ENCODE measurements at places on chromosomes 11 and 22.
A peak's percentile ranks its signal among the peaks of the same experiment; 100 is the strongest.

GRCh38 chr11:62024936-62025486 is 57.6 kb upstream of the FTH1 start:
- no peak for DNase-seq

- no peak for DNase-seq
Observed at GRCh38 chr22:20432244-20432686, 5.4 kb downstream of the SCARF2 start.

- DNase-seq = no peak
Observed at GRCh38 chr11:118305726-118306125, 1.2 kb downstream of the CD3E start.

GRCh38 chr11:26330262-26330661 is 1.7 kb upstream of the ANO3 start:
- no peak for DNase-seq

- no peak for DNase-seq
Observed at GRCh38 chr11:78851878-78852586, 277.4 kb upstream of the NARS2 start.

GRCh38 chr22:20238536-20238900 is 29.6 kb downstream of the RTN4R start:
- peak; percentile 82 for DNase-seq

- DNase-seq = no peak
Observed at GRCh38 chr11:67256477-67257135, 9.7 kb upstream of the GRK2 start.

- no peak for DNase-seq
Observed at GRCh38 chr11:59289356-59290181, 69.1 kb upstream of the OR5AN1 start.

DNA sequence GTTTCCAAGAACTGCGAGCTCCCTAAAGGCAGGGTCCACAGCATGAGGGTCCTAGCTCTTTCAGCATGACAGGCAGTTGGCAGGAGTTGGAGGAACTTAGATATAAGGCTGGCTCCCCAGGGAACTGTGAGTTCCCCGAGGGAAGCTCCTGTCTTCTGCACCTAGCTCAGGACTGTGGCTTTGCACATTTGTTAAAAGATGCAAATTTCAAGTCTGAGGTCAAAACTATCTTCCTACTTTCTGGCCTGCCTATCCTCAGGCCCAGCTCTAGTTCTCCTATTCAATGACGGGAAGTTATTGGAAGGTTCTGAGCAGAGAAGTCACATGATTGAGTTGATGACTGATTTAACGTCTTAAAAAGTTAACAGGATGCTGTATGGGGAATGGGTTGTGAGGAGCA is 11.7 kb upstream of the UCP3 start:
- no peak for DNase-seq

DNA sequence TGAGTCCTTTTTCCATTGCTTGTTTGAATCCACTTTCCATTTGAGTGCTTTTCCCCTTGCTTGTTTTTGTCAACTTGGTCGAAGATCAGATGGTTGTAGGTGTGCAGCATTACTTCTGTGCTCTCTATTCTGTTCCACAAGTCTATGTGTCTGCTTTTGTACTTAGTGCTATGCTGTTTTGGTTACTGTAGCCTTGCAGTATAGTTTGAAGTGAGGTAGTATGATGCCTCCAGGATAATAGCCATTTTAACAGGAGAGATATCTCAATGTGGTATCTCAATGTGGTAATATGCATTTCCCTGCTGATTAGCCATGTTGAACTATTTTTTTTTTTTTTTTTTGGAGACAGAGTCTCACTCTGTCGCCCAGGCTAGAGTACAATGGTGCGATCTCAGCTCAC is 16.7 kb downstream of the ACRV1 start:
- no peak for DNase-seq

- DNase-seq = no peak
Observed at GRCh38 chr11:34348919-34349318, 8.9 kb downstream of the ABTB2 start.

DNA sequence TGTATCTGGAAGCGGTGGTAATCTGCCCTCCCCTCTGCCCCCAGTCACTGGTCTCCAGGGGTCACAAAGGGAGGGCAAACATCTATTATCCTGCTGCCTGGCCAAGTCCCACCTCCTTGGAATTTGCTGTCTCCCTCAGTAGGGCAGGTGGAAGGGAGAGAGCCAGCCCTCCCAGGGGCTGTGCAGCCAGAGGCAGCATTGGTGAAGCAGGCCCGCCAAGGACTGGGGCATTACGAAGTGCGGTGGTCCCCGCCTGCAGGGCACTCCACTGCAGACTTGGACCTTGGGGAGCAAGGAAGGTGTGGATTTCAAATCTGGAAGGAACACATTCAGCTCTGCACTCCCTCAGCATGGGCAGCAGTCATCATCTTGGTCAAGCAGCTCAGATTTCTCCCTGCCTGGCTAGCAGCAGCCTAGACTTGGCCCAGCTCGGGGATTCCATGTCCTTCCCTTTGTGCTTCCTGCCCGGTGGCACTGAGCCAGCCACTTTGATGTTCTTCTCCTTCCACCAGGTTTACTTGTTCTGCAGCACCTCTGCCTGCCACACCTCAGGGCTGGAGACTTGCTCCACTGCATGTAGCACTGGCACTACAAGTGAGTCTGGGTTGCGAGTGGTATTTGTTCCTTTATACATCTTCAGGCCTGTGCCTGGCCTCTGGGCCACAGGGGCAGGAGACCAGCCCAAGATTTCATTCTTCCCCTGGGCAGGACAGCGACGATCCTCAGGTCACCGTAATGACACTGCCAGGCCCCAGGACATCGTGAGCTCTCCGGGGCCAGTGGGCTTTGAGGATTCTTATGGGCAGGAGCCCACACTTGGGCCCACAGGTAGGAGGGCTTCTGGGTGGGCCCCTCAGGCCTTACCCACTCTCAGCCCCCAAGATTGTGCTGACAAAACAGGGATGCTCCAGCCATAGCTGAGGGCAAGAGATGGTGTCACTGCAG is 7.4 kb downstream of the ZP1 start:
- DNase-seq = no peak

- DNase-seq = no peak
Observed at GRCh38 chr11:1668911-1669473, 28.0 kb upstream of the KRTAP5-6 start.

- DNase-seq = peak; percentile 71
Observed at GRCh38 chr22:33000342-33001280, 57.6 kb downstream of the SYN3 start.

Data from Calu3 (cell line).